ENCODE measurements at places on chromosomes 5 and 9.
A peak's percentile ranks its signal among the peaks of the same experiment; 100 is the strongest.

- DNase-seq: no peak
Measured at GRCh38 chr9:2560180-2560579, 61.4 kb upstream of the VLDLR start.

- DNase-seq: no peak
Measured at GRCh38 chr5:56100439-56101176, 105.8 kb upstream of the IL6ST start.

DNA sequence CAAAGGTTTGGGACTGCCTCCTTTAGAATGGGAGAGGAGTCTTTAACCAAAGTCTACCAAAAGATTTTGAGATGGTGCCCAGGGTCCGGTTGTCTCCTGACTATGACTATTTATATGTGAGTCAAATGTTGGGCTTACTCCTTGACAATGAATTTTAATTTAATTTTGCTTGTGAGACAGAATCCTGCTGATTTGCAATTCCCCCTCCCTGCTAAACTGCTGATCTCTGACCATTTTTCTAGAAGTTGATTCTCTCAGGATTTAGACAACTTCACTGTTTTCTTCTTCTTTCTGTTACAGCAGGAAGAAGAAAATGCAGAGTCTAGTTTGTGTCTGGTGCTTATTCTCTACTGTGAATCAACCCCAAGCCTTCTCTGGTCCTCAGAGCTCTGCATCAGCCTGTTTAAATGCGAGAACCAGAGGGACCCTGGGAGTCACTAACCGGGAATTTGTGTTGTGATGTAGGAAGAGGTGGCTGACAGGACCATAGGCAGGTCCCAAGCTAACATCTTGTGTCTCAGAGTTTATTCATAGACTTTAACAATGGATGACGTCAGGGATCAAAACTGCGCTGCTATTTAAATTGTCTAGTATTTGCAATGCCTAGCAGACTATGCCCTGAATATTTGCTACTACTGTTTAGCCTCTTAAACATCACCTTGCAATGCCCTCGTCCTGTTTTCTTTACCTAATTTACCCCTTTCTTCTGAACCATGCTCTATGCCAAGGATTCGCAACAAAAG, 124.0 kb upstream of the TAF11L2 start:
- DNase-seq: no peak

GRCh38 chr5:149367249-149367971, 9.6 kb downstream of the PCYOX1L start:
- peak; percentile 59 for DNase-seq

GRCh38 chr5:139795074-139796001, at the start of gene PSD2:
Gene PSD2 (plus strand): TSS chr5:139795808. CDS start chr5:139809441, 13,633 bp downstream.
- DNase-seq: peak; percentile 25

DNA sequence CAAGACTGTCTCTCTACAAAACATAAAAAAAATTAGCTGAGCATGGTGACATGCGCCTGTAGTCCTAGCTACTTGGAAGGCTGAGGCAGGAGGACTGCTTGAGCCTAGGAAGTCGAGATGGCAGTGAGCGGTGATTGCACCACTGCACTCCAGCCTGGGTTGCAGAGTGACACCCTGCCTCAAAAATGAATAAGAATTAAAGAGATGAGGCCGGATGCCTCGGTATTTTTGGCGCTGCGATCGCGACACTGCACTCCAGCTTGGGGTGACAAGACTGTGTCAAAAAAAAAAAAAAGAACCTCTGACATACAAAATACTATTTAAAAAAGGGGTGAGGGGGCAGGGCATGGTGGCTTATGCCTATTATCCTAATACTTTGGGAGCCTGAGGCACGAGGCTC, 7.3 kb downstream of the GPBP1 start:
- peak; percentile 27 for DNase-seq

- DNase-seq: no peak
Measured at GRCh38 chr5:132754947-132755346, 7.7 kb downstream of the CCNI2 start.

DNA sequence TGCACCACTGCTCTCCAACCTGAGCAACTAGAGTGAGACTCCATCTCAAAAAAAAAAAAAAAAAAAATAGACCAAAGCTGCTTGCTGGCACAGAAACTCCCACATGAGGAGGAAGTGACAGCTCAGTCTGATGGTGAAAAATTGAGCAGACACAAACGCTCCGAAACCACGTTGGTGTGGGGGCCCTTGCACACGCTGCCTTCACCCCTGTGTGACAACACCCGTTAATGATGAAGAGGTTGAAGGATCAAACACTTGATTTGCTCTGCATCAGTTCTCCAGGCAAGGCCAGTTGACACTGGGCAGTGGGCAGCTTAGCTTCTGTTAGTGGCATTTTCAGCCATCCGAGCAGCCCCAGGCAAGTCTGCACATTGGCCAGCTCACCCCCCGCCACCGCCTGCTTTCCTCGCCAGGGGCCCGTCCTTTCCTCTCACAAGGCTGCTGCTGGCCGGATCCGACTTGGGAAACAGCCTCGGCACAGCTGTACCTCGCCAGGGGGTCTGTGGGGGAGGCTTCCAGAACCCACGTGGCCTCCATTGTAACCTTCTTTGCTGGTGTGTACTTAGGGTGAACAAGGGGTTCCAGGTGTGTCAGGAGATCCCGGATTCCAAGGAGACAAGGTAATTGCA, 79.8 kb downstream of the COL27A1 start:
- DNase-seq: no peak

DNA sequence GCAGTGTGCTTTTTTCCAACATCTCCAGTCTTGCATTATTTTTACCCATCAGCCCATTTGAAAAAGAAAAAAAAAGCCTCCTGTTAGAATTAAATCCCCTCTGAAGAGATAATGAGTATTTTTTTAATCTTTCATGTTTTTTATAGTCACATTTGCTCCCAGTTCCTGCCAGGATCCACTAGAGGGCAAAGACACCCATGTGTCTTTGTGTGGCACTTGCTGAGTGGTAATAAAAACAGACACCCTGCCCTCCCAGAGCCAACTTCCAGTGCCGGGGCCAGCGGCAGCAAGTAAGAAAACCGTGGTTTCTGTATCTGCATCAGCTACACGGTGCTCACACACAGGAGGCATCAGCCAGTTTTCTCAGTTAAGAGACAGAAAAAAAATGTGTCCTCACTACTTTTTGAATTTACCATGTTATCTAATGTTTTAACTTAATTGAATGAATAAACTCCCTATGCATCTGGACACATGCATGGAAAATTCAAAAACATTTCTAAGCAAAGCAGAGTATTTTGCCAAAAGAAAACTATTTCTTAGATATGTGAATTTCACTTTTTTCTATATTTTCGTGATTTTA, 70.2 kb upstream of the PLEKHG4B start:
- DNase-seq: no peak

GRCh38 chr5:159833846-159834245, 82.4 kb upstream of the ADRA1B start:
- DNase-seq: no peak

DNA sequence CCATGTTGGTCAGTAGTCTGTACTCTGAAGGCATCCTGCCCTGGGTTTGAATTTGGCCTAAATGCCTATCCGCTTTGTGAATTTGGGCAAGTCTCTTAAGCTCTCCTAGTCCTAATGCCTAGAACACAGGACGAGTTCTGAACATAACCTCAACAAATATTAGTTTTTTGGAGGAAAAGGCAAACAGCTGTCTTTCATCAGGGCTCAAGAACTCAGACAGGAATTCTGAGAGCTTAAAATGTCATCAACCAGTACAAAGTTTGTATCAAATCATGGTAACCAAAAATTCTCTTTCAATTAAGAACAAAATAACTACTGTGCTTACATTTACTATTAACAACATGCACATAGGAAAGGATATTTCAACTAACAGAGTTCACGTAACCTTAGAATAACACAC, 182.5 kb upstream of the PPP1R2B start:
- DNase-seq: no peak

DNA sequence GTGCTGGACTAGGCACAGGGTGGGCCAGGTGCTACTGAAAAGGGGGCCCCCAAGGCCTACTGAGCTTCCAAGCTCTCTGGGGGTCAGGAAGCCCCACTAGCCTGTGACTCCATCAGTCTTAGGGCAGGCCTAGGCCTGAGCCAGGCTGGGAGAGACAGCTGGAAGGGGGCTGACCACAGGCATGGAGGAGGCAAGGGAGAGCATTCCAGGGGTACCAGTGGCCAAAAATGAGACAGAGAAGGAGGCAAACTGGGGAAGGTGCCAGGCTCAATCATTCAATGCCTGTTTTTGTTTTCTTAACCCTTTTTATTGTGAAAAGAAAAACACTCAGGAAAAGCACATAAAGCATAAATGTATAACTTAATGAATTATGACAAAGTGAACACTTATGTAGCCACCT, 26.2 kb upstream of the TCF7 start:
- no peak for DNase-seq

DNA sequence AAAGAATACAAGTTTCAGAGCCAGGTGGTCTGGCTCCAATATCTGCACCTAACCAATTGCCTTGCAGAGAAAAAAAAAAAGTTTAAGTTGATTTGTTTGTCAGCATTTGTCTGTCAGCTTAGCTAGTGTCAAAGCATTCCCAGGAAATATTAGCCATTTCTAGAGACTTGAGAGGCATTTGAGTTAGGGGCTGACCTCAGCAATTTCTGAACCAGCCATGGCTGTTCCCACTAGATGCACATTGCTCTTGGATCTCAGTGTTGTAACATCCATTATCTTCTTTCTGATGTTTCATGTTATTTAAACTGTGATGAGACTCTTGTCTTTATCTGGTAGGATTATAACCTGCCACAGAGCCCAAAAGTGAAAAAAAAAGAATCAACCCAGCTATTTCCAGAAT, 102.3 kb downstream of the NDUFAF2 start:
- DNase-seq: no peak

GRCh38 chr5:14721990-14722656, 57.6 kb downstream of the OTULIN start:
- DNase-seq: no peak

- DNase-seq: no peak
Measured at GRCh38 chr9:3916984-3917383, 382.9 kb downstream of the GLIS3 start.

GRCh38 chr9:97299809-97300414, 7.5 kb upstream of the CCDC180 start:
- no peak for DNase-seq

DNA sequence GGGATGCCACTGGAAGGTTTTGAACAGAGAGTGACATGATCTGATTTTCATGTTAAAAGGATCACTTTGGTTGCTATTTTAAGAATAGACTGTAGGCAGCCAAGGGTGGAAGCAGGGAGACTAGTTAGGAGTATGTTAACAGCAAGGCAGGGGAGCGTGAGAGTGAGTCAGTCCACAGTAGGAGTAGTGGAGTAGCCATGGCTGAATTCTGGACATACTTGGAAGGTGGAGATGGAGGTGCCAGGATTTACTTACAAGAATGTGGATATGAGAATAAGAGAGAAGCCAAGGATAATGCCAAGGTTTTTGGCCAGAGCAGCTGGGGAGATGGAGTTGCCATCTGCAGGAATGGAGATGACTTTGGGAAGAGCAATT, 118.8 kb downstream of the GALNT10 start:
- DNase-seq: no peak

DNA sequence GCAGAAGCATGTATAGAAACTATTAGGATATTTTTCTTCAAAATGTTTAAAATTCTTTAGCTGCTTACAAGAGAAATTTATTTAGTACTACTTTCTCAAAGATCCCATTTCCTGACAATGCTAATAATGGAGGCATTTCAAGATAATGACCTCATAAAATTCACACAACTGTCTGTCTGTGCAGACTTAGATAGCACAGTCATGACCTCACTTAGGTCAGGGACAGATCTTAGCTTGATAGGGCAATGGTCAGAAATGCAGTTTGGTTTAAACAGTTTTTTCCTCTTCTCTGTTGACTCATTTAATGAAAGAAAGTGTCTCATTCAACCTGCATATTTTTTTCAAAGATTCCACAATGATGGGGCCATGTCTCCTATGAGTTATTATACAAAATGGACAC, 128.4 kb downstream of the GRIA1 start:
- DNase-seq: no peak

DNA sequence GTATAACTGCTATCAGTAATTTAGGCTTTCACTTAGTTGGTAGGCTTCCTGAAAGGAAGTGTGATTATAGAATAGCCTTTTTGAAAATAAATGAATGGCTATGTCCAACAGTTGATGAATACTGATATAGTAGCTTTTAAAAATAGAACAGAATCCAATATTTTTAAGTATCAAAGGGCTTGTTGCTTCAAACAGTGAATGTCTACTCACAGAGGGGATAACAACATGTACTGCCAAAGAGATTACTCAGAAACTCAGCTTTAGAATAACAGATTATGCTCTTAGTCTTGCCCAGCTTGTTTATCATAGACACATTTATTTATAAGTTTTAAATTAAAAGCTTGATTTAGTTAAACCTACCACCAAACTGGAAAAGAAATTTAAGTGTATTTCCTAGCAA, 132.6 kb downstream of the XRCC4 start:
- DNase-seq: no peak

GRCh38 chr5:143914756-143915155, 102.8 kb downstream of the HMHB1 start:
- no peak for DNase-seq

- DNase-seq: no peak
Measured at GRCh38 chr9:37582548-37583157, 6.5 kb upstream of the FBXO10 start.

- DNase-seq: no peak
Measured at GRCh38 chr5:96340357-96340756, 92.7 kb downstream of the PCSK1 start.

- no peak for DNase-seq
Measured at GRCh38 chr9:133882849-133883755, 109.0 kb downstream of the VAV2 start.

DNA sequence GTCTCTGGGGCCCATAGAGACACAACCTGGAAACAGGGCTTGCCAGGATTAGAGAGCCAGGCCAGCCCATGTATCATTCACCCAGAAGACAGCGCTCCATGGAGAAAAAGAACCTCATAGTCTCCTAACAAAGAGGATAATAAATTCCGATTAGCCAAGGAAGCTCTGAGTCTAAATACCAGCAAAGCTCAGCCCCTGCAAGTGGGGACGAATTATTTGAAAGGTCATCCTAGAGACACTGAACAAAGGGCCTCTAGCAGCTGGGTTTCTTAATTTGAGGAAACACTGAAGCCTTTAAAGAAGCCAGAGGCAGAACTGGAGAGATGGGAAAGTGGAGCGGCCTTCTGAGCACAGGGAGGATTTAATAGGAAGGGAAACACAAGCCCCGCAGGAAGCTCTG, 287.1 kb upstream of the ZNF462 start:
- DNase-seq: no peak

- DNase-seq: no peak
Measured at GRCh38 chr5:72596956-72597355, 89.7 kb upstream of the ZNF366 start.

GRCh38 chr5:147310059-147310704, 75.4 kb downstream of the STK32A start:
- DNase-seq: no peak

- no peak for DNase-seq
Measured at GRCh38 chr9:76365028-76365427, 29.2 kb downstream of the RFK start.

DNA sequence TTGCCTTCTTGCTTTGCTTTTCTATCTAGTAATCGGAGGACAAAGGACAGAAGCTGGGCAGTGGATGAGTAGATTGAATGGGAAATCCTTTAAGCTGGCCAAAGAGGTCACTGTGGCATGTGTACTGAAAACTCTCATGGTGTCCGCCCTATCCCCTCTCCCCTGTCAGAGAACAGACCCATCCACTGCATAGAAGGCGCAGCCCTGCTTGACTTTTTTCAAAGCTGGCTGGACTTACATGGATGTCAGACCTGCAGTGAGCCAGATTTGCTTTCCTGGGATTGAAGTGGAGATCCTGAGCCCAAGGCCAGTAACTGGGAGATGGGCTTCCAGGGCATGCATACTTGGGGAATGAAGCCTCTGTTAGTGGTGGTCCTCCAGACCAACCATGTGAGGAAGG, 329.5 kb downstream of the TRPM3 start:
- no peak for DNase-seq
